Stimulated activated CD8-positive, alpha-beta memory T cell treated with anti-CD3 and anti-CD28 coated beads, Interleukin-7, amount 100 ng/mL, for 1 hour (primary cell): ENCODE measurements at places on chromosomes 4 and X.

GRCh38 chrX:10761447-10761846, 141.1 kb upstream of the MID1 start:
- DNase-seq, result no peak

GRCh38 chr4:111923786-111924185, 221.5 kb upstream of the FAM241A start:
- DNase-seq, result no peak

DNA sequence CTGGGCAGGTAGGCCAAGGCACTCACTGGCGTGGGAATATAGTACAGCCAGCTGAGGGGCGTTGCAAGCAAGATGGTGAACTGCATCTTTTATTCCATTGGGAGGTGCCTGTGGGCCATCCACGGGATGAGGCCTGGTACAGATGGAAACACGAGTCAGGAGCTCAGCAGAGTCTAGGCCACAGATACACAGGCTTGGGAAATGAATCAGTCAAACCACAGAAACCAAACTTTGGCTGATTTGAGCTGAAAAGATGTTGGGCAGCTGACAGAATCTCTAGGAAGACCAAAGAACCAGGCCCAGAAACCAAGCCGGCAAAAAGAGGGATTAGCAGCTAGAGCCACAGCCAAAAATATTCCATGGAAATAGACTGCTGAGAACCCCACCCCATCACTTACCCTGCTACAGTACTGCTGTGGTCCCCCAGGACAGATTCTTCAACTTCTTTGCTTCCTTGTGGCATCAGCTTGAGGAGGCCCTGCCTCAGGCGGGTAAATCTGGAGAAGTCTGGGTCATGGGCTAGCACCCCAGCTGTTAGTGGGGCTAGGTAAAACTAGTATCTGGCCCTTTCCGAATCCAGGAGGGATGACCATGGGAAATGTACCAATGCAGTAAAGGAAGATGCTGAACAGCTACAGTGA, 75.4 kb downstream of the TMEM131L start:
- DNase-seq, result no peak

GRCh38 chr4:168758351-168758876, 251.6 kb downstream of the CBR4 start:
- no peak for DNase-seq

- no peak for DNase-seq
Measured at GRCh38 chrX:53262918-53263394, 18.4 kb downstream of the IQSEC2 start.

DNA sequence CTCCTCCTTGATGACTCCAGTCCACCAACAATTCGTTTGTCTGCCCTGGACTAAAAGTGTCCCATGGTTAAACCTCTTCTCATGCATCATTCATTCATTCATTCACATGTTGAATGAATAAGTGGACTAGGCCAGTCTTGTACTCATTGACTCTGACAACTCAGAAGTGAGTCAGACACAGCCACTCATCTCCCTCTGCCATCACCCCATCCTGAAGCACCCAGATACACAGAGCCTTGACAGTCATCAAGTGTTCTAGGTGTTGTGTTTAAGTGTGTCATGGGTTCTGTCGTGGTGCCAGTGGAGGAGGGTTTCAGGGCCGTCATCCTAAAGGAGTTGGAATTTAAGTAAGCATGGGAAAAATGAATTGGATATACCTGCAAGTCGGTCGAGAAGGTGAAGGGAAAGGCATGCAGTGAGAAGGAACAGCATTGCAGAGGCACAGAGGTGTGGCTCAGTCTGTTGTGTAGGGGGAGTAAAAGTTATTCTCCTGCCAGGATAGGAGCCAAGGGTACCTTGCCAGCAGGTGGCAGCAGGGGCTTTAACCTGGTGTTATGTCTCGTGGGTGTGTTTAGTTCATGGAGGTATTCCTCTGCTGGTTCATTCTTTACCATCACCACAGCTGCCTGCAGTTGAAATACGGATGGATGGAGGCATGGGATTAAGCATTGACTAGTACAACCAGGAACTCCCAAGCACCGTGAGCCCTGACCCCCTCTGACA, 18.3 kb downstream of the MAGED2 start:
- no peak for DNase-seq

- DNase-seq, result no peak
Measured at GRCh38 chr4:86895692-86896488, 3.7 kb upstream of the C4orf36 start.

DNA sequence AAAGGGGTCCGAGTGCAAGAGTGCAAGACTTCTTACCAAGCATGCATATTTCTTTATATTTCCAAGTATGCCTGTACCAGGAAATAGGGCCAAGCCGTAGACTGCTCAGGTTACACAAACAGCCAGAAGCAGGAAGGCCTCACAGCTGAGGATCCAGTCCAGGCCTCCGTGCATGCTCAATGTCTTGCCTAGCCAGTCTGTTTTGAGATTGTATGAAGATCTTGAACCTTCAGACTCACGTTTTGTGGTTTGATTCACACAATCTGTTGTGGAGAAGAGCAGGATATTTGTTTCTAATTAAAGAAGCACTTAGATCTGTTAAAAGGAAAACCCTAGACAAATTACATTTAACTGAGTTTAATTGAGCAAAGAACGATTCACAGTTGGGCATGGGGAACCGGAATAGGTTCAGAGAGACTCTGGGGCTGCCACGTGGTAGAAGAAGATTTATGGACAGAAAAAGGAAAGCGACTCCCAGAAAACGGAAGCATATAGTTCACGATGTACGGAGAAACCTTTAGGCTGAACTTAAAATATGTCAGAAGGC, 1.2 kb downstream of the MGST2 start:
- no peak for DNase-seq

GRCh38 chr4:166077782-166078181, 204.7 kb downstream of the TLL1 start:
- no peak for DNase-seq

DNA sequence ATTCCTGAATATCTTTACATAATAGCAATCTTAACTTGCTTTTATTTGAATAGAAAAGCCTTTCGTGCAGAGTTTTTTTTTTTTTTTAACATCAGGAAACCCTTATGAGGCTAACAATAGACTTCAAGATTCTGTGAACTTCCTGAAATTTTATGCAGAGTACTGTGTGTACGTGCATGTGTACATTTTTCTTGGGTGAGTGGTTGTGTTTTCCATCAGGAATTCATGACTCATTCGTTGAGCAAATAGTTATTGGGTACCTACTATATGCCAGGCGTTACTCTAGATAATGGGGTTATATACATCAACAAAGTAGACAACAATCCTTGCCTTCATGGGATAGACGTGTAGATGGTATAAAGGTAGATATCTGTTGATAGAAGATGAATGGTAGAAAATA, 59.1 kb downstream of the MRPL1 start:
- DNase-seq, result no peak

DNA sequence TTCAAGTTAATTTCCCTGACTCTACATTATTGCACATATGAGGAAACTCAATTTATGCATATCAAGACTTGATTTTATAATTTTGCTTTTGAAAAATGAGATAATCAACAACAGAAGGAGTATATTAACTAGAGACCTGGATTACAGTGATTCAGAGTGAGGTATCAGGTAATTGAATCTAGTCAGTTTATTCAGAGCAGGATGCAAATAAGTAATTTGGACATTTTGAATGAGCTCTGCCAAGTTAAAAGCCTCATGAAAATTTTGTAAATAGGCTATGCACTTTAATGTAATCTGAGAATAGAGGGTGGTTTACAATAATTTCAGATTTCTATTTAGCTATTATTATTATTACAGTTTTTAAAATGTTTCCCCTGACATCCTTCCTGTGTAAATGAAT, 203.7 kb upstream of the EMCN start:
- no peak for DNase-seq

- no peak for DNase-seq
Measured at GRCh38 chrX:102859550-102859871, 77.6 kb upstream of the RAB40AL start.

GRCh38 chr4:173991316-173991715, 292.2 kb downstream of the FBXO8 start:
- DNase-seq, result no peak

DNA sequence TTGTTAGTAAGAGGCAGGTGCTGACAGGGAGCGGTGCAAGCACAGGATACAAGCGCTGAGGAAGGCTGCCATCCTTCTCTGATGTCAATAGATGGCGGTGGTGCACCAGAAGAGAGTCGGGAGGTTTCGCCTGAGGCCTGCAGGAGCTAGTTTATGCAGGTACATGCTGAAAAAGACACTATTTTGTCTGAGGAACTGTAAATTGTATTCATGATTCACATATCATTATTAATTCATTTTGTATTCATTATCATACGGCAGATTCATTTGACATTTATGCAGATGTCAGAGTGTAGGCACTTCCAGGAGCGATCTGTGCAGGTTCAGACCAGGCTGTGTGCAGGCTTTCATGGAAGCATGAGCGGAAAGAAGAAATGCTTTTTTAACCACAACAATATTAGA, 824.0 kb downstream of the STIM2 start:
- no peak for DNase-seq

DNA sequence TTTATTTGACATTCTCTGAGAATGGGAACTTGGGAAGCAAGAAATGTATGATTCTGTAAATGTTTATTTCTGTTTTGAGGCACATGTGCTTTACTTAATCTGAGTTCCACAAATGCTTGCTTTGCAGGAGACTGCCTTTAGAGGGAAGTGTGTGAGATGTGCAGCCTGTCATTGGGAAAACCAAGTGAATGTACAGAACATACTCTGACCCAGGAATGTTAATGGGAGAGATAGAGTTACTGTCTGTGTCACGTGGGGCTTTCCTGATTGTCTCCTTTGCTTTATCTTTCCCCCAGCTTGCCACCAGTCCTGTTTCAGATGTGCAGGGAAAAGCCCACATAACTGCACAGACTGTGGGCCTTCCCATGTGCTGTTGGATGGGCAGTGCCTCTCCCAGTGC, 218.6 kb upstream of the ANXA3 start:
- no peak for DNase-seq

- no peak for DNase-seq
Measured at GRCh38 chr4:99847362-99847976, 30.8 kb downstream of the DAPP1 start.

- DNase-seq, result no peak
Measured at GRCh38 chrX:53094582-53094905, 602 bp downstream of the KANTR start.

DNA sequence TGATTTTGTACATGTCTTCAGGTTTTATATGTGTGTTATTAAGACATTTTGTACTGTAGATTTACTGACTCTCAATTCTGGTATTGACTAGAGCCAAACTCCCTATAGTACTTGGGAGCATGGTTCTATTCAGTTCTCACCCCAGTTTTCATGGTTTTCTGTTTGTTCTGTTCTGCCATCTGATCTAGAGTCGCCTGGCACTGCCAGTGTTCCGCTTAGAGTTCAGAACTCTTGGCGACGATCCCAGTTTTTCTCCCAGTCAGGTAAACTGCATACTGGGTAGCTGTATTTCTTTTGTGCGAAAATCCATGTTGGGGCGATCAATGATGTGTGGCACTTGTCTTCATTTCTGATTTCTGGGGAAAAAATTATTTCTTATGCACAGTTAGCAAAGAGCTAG, 78.0 kb downstream of the PHOX2B start:
- no peak for DNase-seq

DNA sequence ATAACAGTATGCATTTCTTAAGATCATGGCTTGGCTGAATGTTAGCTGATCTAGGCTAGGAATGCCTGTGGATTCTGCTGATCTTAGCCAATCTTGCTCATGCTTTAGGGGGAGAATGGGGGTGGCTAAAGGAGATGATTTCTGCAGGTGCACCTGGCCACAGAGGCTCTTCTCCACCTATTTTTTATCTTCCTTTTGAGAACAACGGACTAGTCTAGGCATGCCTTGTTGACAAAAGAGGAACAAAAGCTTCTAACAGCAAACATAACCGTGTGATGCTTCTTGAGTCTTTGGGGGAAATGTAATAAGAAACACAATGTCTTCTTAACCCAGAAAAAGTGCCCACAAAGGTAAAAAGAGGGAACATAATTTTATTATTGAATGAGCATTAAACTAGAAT, 743.5 kb downstream of the ARAP2 start:
- no peak for DNase-seq

- no peak for DNase-seq
Measured at GRCh38 chr4:88967883-88968331, 89.1 kb downstream of the FAM13A start.

GRCh38 chr4:113336556-113336955, 287.1 kb downstream of the ANK2 start:
- no peak for DNase-seq

- no peak for DNase-seq
Measured at GRCh38 chr4:113328514-113328913, 279.1 kb downstream of the ANK2 start.

DNA sequence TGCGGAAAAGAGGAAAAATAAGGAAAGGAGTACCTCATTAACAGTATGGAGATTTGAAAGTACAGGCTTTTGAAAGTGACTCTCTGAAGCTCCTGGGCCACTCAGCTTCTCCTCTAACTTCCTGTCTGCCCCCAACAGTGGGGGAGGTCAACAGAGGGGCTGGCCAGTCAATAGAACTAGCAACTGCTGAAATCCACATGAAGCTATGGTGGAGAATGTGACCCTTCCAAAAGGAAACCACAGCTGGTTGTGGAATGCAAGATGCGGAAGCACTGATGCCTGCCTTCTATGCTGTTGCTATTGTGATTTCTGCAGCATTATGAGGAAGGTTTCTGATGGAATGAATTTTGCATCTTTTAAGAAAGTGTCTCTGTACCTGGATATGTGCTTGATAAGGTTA, 2.4 kb downstream of the CORIN start:
- DNase-seq, result no peak

- no peak for DNase-seq
Measured at GRCh38 chr4:8768357-8768999, 103.2 kb downstream of the HMX1 start.

GRCh38 chr4:47010912-47011446, 17.6 kb upstream of the GABRA4 start:
- no peak for DNase-seq

DNA sequence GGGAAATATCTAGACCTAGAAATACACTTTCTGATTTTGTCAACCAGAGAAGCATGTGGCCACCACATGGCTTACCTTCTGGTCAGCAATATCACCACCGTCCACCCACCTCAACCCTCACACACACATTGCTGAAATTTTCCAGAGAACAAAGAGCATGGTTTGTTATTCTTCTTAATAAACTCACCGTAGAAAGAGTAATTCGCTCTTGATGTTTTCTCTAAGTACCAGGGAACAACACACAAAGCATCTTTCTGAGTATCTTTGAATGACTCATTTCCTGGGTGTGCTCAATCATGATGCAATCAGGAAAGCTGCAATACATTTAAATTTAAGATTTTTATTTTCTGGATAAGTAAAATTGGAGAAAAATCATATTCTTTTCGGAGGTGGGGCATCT, 24.7 kb upstream of the LRAT start:
- no peak for DNase-seq

GRCh38 chr4:39978904-39979303, 1.2 kb upstream of the PDS5A start:
- DNase-seq, result no peak

- no peak for DNase-seq
Measured at GRCh38 chrX:24357106-24357505, 3.3 kb upstream of the SUPT20HL1 start.

DNA sequence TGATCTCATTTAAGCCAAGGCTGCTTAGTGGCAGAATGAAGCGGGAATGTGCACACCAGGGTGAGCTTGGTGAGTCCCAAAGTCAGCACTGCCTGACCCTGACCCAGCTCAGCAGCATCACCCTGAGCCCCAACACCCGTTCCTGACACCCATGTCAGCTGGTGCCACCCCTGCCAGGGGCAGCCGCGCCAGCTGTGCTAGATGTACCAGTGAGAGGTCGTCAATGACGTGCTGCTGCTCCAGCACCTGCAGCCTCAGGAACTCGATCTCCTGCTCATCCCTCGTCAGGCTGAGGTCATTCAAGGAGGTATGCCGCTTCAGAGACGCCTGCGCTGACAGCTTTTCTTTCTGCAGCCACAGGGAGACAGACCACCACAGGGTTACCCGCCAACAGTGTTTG, 61.7 kb upstream of the C4orf50 start:
- no peak for DNase-seq
